ENCODE measurements at places on chromosomes 1 and 21. TPM values are rescaled to one million over a fixed set of nuclear protein-coding genes. Genes with fewer than 3 reads are reported as not detected.

- H3K36me3 ChIP-seq = no peaks in the 10 kb centered on the region
- H3K4me3 ChIP-seq = no peak overlapping the region
- H3K4me1 ChIP-seq = no peaks in the 10 kb centered on the region
- no peak overlapping the region for H3K27ac ChIP-seq
These were observed 170.0 kb upstream of the KCTD3 start for GRCh38 chr1:215397106-215397505.

PCSK9 gene
- polyA plus RNA-seq = 41.9 TPM

DNA sequence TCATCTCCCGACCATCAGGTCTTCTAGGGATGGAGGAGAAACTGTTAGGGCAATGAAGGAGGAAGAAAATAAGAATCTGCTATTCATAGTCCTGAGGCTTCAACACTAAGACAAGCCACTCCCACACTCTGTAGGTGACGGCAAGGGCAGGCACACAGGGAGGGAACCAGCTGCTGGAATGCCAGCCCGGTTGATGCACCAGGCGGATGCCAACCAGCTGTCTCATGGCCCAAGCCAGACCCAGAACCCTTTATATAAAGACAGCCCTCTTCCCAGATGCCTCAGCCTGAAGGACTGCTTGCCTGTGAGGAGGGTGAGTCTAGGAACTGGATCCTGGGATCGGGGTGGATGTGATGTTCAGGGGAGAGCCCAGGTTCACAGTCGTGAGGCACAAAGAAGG lies at the start of gene KPRP:
TSS of gene KPRP (plus strand) at position 279 of the 400 bp plus-strand sequence. CDS start 1,564 bp downstream, outside the sequence.
- H3K27ac ChIP-seq = no peak within 1 kb of the TSS
- H3K36me3 ChIP-seq = no peaks in the 10 kb centered on the region
- H3K27me3 ChIP-seq = no peaks in the 10 kb centered on the region

DNA sequence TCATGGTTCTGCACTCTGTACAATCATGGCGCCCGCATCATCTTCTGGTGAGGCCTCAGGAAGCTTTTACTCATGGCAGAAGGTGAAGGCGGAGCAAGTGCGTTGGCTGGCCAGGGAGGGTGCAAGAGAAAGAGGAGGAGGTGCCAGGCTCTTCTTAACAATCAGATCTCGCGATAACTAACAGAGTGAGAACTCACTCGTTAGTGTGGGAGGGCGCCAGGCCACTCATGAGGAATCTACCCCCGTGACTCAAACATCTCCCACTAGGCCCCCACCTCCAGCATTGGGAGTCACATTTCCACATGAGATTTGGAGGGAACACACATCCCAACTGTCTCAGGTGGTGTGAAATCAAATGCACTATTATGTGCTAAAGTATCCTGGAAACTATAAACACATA lies 220.2 kb upstream of the CSF3R start:
- H3K4me1 ChIP-seq = no peaks in the 10 kb centered on the region
- no peaks in the 10 kb centered on the region for H3K36me3 ChIP-seq
- no peak overlapping the region for H3K27ac ChIP-seq
- H3K4me3 ChIP-seq = no peak overlapping the region

ANKRD45 gene
- polyA plus RNA-seq = 0.41 TPM

- peak overlapping the region; percentile 93 for H3K4me3 ChIP-seq
- H3K27me3 ChIP-seq = no peaks in the 10 kb centered on the region
- peak overlapping the region; percentile 92 for H3K27ac ChIP-seq
These were observed 897 bp downstream of the SLC25A24 start for GRCh38 chr1:108199201-108199691.

GRCh38 chr1:22518379-22518778 lies 44.9 kb upstream of the EPHA8 start:
- H3K4me1 ChIP-seq = no peaks in the 10 kb centered on the region
- no peak overlapping the region for H3K27ac ChIP-seq
- no peak overlapping the region for H3K4me3 ChIP-seq
- no peak for DNase-seq
- H3K36me3 ChIP-seq = peaks cover 96% of the 10 kb centered on the region

- no peaks in the 10 kb centered on the region for H3K36me3 ChIP-seq
- peaks cover 7% of the 10 kb centered on the region for H3K27me3 ChIP-seq
- DNase-seq = no peak
- no peaks in the 10 kb centered on the region for H3K4me1 ChIP-seq
- H3K27ac ChIP-seq = no peak overlapping the region
- H3K4me3 ChIP-seq = no peak overlapping the region
These were observed 12.4 kb downstream of the FBXO2 start for GRCh38 chr1:11641776-11642305.

CFAP45 gene
- 1.2 TPM for polyA plus RNA-seq

PTPN14 gene
- polyA plus RNA-seq = 0.46 TPM
